Epithelial cell of umbilical artery (primary cell): ENCODE measurements at places on chromosomes 11 and 22. TPM values are rescaled to one million over a fixed set of nuclear protein-coding genes. Genes with fewer than 3 reads are reported as not detected.

Gene CYB5R2
- 4.9 and 6.2 TPM in 2 replicates for total RNA-seq

Gene MMP7
- total RNA-seq, result 0.30 and 0.97 TPM in 2 replicates

Gene PHF21B
- 0.32 TPM in 1 of 2 replicates, not detected in the other for total RNA-seq

Gene TCN1
- total RNA-seq, result 0.32 TPM in 1 of 2 replicates, not detected in the other

Gene OR51E2
- total RNA-seq, result not detected in 2 replicates

Gene DKK3
- 223 and 521 TPM in 2 replicates for total RNA-seq

Gene KCNE3
- total RNA-seq, result 0.32 and 1.2 TPM in 2 replicates

Gene FAT3
- total RNA-seq, result under 0.01 TPM in 2 replicates

Gene LMNTD2
- total RNA-seq, result 0.30 and 0.65 TPM in 2 replicates

Gene LUZP2
- under 0.01 TPM in 1 of 2 replicates, not detected in the other for total RNA-seq

Gene ANKK1
- not detected in 2 replicates for total RNA-seq

Gene CBLIF
- not detected in 2 replicates for total RNA-seq

Gene HBB
- total RNA-seq, result not detected in 2 replicates

Gene GLB1L2
- total RNA-seq, result 0.32 and 0.76 TPM in 2 replicates

Gene FOLH1
- total RNA-seq, result 3.6 and 4.5 TPM in 2 replicates

Gene MS4A3
- total RNA-seq, result not detected in 2 replicates

Gene PGA5
- not detected in 2 replicates for total RNA-seq

Gene INS
- total RNA-seq, result not detected in 2 replicates

Gene RIMBP3B
- not detected in 2 replicates for total RNA-seq

Gene MYO7A
- total RNA-seq, result 0.65 and 0.76 TPM in 2 replicates

Gene SCO2
- 2.9 and 4.9 TPM in 2 replicates for total RNA-seq

Gene GAL3ST1
- not detected in 2 replicates for total RNA-seq

Gene CLTCL1
- total RNA-seq, result 3.2 TPM in 2 replicates

Gene OR2AG1
- not detected in 2 replicates for total RNA-seq

Gene KRTAP5-2
- total RNA-seq, result not detected in 2 replicates

Gene TBX1
- total RNA-seq, result 1.5 and 4.2 TPM in 2 replicates

Gene DGAT2
- total RNA-seq, result 1.2 and 1.3 TPM in 2 replicates

Gene LGALS1
- total RNA-seq, result 7,376 and 9,538 TPM in 2 replicates
